ENCODE measurements at places on chromosomes 6 and 20.

DNA sequence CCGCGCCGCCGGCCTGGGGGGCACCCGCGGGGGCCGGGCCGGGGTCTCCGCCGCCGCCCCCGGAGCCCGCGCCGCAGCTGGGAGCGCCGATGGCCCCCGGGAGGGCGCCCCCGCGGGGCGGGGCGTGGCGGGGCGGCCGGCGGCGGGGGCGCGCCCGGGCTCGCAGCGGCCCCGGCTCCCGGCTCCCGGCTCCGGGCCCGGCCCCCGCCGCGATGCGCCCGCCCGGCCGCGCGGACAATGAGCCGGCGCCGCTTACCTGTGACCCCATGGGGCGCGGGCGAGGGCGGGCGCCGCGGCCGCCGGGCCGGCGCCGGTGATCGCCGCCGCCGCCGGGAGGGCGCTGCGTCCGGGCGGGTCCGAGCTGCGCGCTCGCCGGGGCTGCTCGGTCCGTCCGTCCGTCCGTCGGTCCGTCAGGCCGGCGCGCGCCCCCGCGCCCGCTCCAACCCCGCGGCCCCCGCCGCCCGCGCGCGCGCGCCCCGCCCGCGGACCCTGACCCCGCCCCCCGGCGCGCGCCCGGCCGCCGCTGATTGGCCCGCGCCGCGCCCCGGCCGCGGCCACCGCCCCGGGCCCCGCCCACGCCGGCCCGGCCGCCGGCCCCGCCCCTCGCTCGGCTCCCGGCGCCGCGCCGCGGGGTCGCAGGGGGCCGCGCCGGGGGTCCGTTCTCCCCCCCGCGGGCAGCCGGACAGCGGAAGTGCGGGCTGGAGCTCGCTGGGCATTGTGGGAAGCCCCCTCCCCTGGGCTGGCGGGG, at the start of gene ZBTB46:
Gene ZBTB46, minus strand, starts transcription at position 424 of the 748 bp plus-strand sequence. CDS start 40,507 bp downstream, outside the sequence.
- DNase-seq = no peak

DNA sequence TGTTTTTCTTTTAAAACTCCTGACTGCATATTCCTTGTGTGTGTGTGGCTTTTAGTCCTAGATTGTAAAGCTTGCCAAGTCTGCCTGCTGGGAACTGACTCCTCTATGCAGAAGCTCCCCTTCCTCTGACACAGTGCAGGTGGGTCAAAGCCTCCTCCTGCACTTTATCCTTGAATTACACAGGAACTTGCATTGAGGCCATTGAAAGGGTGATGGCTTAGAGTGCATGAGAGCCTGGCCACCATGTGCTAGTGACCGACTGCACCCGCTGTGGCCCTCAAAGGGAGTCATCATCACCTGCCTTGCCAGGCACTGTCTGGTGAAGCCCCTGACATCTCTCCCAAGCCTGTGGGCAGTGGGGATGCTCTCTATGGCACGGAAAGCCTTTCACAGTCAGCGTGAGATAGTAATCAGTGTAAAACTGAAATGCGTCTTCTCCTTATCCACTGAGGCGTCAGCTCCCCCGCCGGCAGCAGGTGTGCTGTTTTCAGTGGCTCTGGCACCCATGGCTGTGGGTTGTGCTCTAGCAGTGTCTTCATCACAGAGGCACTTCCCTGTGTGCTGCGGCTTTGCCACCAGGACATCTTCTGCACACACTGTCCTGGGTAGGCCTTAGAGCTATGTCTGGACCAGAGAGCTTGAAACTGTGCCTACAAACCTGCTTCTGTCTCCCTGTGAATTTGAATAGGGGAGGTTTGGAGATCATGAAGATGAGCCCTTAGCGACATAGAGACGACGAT, 87.9 kb downstream of the THBS2 start:
- no peak for DNase-seq

- no peak for DNase-seq
Observed at GRCh38 chr6:51147756-51148155, 329.1 kb downstream of the TFAP2B start.

DNA sequence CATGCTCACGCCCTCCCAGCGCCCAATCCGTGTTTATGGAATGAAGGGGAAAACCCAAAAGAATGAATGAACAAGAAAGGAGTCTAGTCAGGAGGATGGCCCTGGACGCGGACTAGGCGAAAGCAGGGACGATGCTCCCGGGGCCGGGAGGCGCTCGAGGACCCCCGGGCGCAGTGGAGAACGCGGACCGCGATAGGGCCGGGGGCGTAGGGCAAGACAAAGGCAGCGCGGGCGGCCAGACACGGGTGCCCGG, 758 bp downstream of the GCLC start:
- DNase-seq = no peak

- no peak for DNase-seq
Observed at GRCh38 chr6:46012834-46013233, 2.8 kb downstream of the CLIC5 start.

DNA sequence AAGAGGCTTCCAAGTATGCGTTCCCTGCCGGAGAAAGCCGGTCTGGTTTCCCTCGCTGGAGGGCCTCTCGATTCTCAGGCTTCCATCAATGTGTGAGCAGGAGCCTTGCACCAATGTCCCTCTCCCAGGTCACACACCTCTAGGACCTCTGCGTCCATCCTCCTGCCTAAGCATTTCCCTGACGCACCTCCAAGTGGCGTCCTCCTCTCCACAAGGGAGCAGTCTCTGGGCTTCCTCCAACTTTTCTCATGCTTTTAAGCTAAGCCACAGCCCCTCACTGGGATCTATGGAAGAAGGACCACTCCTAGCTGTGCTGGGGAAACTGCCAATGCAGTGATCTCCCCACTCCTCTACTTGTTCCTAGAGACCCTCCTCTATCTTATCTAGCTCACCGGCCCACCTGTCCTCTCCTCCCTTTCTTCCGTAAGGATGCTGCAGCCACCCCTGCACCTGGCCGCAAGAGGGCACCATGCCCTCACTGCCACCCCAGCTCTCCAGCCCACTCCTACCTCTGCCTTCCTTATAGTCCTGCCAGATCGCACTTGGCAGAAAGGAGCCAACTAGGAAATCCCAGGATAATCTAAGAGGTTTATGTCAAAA, 258.7 kb downstream of the LRFN2 start:
- DNase-seq = no peak

DNA sequence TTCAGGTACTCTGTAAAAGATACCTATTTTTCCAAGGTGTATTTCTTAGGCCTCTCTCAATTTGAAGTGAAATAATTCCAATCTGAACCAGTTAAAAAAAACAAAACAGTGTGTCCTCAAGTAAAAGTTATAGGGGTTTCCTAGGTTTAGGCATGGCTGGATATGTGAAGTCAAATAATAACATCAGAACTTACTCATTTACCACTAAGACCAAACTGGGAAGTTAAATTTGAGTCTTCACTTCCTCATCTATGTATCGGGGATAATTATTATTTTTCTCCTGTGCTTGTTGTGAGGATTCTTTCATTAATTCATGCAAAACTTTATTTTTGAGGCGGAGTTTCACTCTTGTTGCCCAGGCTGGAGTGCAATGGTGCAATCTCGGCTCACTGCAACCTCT, 86.2 kb upstream of the PTPRK start:
- DNase-seq = no peak

DNA sequence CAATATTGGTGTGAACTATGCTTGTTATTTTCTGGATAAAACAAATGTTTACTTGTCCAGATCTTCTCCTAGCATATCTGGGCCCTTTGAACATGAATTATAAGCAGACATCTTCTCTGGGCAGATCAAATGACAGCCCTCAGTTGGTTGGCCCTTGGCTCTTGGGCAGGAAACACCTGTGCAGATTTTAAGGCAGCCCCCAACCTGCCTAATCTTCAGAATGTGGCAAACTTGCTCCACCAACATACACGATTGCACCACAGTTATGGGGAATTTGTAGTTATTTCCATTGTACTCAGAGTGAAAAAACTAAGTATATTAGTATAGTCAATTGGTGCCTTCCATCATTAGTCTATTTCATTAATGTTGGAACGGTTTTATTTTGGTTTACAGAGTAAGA, 94.9 kb upstream of the KCNK16 start:
- no peak for DNase-seq

- DNase-seq = peak; percentile 10
Observed at GRCh38 chr6:127186889-127187288, 68.4 kb downstream of the RSPO3 start.
